GF-D8 (cell line): ENCODE measurements at places on chromosomes 13 and 19.
A peak's percentile ranks its signal among the peaks of the same experiment; 100 is the strongest.

DNA sequence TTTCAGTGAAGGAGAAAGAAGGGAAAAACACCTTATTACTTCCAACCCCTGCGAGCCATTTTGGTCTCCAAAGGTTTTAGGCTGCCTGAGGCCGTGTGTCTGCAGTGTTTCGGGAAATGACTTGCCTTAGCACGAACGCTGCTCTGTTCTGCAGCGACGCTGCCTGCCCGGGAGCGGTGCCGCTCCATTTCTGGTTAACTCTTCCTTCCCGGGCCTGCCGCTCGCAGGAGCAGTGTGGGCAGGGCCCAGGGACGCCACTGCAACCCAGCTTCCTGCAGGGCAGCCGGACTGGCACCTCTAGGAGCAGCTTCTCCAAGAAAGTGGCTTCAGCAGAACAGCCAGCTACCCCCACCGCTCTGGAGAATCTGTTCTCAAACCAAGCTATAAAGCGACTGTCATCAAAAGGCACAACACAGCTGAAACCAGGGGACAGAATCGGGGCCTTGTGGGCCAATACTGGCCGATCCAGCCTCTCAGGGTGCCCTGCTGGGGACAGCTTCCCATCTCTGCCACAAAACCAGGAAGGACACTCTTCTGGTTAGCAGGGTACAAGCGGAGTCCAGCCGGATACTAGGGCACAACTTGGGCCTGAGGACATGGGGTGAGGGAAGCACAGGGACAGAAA lies 72.2 kb downstream of the KCTD15 start:
- DNase-seq: no peak

DNA sequence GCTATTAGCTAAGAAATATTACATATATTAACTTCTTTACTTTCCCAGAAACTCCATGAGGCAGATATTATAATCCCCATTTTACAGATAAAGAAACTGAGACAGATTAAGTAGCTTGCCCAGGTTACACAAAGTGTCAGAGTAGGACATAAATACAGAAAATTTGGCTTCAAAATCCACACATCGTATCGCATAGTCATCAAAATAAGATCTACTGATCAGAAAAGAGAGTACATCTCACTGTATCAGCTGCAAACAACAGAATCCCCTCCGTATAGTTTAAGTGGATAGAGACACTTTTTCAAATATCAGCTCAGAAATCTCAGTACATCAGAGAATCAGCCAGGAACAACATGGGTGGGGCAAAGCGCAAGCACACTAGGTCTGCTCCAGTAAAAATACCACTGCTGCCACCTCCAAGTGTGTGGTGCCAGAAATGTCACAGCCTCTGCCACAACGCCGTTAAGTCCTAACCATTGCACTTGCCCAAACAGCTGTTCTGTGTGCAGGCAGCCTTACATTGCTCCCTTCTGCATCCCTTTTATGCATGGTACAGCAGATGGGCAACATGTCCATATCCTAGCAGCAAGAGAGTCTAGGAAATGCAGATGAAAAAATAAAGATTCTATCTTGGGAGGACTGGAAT lies 204.8 kb downstream of the KLF12 start:
- no peak for DNase-seq

DNA sequence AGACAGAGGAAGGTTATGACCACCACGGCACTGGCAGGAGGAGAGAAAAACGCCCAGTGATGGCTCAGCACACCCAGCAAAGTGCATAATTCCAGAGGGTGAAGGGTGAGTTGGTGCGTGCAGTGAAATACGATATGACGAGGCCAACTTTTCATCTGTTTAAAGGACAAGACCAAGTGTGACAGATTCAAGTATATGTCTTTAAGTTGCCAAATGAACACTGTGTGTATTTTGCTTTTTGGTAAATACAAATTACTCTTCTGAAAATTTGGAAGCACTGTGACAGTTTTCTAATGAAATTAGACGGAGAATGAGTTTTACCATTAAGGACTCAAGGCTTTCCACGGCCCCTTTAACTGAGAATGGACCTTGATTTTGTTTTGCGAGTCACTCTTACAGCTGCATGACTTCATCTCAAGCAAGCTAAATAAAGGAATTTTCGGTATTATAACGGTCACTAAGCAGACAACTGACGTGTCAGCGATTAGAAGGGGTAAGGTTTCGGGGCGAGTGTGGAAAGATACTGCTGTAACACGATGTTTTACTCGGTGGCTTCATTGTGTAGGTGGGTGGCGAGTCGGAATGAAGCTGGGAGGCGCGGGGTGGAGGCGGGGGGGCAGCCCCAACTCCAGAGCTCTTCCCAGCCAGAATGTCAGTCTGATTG lies 22.8 kb downstream of the COL4A2 start:
- no peak for DNase-seq

DNA sequence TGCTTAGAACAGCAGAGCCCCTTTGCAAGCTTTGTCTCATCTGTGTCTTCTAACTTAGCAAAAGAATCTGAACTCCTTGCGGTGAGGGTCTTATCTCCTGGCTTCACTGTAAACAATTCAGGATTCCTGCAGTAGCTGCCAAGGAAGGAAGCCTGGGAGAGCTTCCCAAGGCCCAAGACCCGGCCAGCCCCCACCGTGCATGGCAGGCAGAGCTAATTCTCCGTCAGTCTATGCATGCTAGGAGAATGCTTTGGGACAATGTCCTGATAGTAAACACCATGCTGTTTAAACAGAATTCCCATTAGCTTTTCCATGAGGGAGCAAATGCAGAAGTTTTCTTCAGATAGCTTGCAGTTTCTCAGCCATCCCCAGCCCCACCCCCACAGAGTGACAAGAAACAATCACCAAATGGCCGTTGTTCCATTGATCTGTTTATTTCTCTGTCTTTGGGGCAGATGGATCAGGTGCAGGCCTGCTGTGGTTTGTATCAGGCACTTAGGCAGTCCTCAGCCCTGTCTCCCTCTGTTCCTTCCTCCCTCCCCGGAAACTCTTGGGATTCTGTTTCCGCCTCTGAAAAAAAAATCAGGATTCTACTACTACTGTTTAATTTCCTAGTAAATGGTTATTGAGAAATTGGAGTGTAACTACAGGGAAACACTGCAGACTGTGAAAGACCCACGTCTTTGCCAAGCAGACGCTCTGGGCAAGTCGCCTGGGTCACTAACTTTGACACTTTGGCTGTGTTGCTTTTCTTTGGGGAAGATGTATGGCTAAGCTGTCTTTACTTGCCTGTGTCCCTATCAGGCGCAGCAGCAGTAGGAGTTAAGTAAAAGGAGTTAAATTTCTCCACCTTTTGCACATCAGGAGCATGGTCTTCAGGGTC lies 40.7 kb upstream of the SPATA13 start:
- no peak for DNase-seq

GRCh38 chr13:23003446-23003845 lies 177.3 kb upstream of the SGCG start:
- no peak for DNase-seq

DNA sequence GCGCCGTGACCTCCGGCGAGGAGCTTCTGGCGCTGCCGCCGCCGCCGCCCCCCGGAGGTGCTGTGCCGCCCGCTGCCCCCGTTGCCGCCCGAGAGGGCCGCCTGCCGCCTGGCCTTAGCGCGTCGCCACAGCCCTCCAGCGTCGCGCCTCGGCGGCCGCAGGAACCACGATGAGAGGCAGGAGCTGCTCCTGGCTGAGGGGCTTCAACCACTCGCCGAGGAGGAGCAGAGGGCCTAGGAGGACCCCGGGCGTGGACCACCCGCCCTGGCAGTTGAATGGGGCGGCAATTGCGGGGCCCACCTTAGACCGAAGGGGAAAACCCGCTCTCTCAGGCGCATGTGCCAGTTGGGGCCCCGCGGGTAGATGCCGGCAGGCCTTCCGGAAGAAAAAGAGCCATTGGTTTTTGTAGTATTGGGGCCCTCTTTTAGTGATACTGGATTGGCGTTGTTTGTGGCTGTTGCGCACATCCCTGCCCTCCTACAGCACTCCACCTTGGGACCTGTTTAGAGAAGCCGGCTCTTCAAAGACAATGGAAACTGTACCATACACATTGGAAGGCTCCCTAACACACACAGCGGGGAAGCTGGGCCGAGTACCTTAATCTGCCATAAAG lies 4.8 kb downstream of the PDX1 start:
- DNase-seq: no peak

DNA sequence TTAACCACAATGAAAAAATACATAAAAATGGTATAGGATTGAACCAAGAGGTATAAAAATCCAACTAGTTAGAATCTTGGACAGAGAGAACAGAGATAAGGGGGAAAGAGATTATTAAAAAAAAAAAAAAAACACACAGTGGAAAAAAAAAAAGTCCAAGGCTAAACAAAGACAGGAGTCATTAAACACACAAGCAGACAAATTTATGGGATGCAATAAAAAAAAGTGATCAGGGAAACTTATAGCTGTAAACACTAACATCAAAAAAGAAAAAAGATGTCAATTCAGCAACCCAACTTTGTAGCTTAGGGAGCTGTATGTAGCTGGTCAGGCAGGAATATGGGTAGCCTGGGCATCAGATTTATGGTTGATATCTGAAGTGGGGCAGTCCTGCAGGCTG lies 129.0 kb downstream of the DNAJC3 start:
- DNase-seq: no peak

DNA sequence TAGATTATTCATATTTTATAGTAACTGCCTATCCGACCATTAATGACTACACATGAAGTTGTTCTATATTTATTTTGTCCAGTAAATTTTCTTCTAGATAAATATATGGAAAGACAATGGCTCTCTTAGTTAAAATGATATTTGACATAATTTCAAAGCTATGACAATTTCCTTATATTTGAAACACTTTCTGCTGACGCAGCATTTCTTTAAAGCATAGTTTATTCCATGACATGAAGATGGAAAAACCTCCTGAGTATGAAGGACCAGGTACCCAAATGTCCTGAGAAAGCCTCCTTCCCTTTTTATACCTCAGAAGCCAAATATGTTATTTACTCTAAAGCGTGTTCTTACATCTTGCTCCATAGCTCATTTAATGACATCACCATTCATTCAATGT lies 831.6 kb downstream of the EFNB2 start:
- DNase-seq: no peak

DNA sequence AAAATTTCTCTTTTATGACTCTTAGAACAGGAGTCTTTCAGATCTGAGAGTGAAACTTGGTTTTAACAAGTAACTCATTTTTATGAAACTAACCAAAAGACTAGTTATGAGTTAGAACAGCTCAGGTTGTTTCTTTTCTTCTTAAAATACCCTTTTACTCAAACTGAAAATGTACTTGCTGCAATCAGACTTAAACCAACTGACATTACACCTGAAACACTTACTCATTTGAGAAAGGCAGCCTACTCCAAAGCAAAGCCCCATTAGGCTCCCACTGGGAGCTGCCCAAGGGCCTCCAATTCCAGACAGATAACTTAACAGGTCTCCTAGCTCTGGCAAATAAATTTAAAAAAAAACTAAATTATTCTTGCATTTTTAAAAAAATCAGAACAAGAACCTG lies 3.6 kb downstream of the FOXO1 start:
- no peak for DNase-seq

DNA sequence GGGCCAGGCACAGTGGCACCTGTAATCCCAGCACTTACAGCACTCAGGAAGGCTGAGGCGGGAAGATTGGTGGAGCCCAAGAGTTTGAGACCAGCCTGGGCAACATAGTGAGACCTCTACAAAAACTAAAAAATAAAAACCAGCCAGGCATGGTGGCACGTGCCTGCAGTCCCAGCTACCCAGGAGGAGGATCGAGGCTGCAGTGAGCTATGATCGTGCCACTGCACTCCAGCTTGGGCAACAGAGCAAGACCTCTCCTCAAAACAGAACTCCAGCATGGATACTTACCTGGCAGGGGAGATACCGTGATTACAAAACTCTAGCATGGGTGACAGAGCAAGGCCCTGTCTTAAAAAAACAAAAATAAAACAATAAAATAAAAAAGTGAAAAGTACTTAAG lies 95.3 kb downstream of the GJA3 start:
- DNase-seq: no peak

DNA sequence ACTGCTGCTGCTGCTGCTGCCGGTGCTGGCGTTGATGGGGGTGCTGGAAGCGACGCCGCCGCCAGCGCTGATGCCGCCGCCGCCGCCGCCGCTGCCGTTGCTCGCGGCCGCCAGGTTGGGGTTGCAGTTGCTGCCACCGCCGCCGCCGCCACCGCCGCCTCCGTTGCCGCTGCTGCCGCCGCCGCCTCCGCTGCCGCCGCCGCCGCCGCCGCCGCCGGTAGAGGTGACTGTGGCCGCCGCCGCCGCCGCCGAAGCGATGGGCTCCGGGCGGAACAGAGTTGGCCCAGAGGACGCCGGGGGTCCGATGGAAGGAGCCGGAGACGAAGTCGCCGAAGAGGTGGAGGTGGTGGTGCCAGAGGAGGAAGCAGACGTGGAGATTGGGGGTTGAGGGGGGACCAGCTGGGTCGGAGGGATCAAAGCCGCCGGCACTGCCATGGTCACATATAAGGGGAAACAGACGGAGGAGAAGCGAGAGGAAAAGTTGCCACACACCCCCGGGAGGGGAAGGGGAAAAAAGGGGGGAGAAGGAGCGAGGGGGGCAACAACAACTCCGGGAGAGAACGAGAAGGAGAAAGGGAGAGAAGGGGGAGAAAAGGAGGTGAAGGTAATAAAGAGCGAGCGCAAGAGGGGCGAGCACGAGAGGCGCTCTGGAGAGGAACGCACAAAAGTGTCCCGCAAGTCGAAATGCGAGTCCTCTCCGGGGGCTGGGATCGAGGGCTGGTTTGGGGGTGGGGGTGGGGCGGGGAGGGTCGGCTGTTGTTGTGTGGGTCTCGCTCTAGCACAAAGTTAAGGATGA lies 471 bp downstream of the DACH1 start:
- DNase-seq: peak; percentile 58

DNA sequence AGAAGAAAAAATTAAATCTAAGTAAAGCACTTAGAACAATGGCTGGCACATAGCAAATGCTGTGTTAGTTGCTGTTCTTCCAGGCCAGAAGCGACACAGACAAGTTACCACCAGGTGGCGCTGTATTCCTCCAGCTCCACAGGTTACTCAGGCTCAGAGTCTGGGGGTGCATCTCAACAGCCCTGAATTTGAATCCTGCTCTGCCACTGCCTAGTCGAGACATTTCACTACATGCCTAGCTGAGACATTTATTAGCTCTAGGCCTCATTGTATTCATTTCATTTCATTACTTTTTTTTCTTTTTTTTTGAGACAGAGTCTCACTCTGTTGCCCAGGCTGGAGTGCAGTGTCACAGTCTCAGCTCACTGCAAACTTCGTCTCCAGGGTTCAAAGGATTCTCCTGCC lies 16.4 kb upstream of the CYP2B6 start:
- no peak for DNase-seq

- no peak for DNase-seq
Measured at GRCh38 chr13:24625870-24626849, 54.0 kb upstream of the ATP12A start.
